ENCODE measurements at places on chromosomes 13 and 19.

- no peak for DNase-seq
Observed at GRCh38 chr13:110271313-110271712, 35.6 kb downstream of the COL4A1 start.

GRCh38 chr19:16861011-16861410 lies 27.8 kb upstream of the F2RL3 start:
- DNase-seq: no peak

- peak; percentile 59 for DNase-seq
Observed at GRCh38 chr19:6108721-6109633, 1.3 kb downstream of the RFX2 start.

DNA sequence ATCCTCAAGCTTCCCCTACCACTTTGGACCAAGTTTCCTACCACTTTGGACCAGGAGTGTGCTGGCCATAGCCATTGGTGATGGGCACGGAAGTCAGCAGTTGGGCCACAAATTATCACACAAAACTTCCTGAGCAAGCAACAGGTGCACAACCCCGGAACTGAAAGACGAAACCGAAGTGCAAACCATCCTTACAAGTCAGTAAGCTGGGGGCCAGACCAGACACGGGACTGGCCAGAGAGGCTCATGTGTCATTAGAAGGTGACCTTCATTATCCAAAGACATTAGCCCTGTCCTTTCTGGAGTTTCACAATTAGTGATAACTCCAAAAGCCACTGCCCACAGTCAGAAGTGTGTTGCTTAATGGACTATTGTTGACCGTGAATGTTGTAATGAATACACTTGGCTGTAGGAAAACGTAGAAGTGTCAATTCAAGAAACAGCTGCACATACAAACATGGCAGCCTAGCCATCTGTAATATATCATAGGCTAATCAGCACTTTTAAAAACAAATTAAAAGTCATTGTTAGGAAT lies 244.1 kb upstream of the IRS2 start:
- DNase-seq: no peak

GRCh38 chr13:75010941-75011340 lies 471.0 kb downstream of the TBC1D4 start:
- DNase-seq: no peak

DNA sequence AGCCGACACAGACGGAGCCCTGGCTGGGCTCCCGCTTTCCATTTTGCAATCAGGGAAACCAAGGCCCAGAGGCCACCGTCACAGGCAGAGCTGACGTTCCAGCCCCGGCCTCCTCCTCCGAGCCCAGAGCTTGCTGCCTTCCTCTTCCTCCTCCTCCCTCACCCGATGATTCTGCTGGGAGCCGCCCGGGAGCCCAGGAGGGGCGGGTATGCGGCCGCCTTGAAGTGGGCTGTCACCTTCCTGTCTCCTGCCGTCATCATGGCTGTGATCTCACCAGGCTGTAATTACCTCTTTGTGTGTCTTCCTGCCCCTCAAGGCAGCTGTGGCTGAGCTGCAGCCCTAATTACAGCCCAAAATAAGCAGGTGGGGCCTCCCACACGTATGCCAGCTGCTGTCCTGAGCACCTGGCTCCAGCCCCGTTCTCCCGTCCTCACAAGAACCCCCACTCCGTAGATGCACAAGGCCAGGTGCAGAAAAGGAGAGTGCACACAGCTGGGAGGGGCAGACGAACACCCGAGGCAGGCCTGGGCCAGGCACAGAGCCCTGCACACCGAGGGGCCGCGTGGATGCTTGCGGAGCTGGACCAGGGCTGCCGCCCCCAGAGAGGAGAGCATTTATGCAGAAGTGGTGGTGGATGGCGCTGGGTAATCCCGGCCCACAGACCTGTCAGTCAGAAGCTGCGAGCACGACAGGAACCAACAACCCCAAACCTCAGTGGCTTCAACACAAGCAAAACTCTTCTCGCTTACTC lies 4.0 kb downstream of the TPGS1 start:
- no peak for DNase-seq

GRCh38 chr19:6235031-6235951 lies 44.5 kb downstream of the MLLT1 start:
- no peak for DNase-seq

- DNase-seq: no peak
Observed at GRCh38 chr13:42380420-42381164, 108.6 kb downstream of the AKAP11 start.

DNA sequence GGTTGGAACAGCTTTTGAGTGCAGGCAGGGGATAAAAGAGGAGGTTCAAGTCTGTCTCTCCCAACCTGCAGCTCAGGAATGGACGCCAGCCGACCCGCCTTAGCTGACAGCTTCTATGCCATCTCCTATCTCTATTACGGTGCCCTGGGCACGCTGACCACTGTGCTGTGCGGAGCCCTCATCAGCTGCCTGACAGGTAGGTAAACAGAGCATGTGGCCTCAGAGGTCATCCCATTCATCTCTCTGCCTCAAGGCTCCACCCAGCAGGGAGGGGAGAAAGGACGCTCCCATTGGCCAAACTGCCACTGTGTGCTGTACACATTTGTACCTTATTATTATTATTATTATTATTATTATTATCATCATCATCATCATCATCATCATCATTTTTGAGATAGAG lies 16.5 kb downstream of the SLC5A5 start:
- DNase-seq: no peak

GRCh38 chr13:114152831-114153371 lies 20.5 kb upstream of the RASA3 start:
- DNase-seq: no peak

DNA sequence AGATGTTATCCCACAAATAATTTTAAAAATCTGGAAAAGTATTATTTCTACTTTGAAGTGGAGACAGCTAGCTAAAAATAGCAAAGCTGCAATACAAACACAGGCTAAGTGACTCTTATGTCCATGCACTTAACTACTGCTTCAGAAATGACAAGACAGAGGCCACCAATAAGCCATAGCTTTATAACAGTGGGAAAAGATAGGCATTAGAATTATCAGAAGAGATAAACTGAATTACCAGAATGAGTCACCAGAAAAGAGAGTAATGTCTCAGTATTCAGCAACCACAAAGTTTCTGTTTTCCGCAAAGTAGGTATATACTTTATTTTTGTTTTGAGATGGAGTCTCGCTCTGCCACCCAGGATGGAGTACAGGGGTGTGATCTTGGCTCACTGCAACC lies 17.1 kb downstream of the CLN5 start:
- DNase-seq: no peak

DNA sequence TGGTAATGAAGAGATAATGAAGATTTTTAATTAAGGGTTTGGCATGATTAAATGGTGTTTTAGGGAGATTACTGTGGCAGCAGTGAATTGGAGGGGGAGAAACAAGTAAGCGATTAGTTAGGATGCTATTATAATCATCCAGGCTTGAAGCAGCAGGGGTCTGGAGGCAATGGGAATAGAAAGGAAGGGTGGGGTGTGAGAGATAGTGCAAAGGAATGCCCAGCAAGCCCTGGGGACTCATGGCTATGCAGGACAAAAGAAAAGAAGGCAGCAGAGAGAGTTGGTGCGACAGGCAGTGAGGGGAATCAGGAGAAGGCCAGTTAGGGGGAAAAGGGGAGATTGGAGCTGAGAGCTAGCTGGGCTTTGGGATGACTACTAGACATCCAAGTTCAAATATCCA lies 34.5 kb downstream of the SOX21 start:
- no peak for DNase-seq

DNA sequence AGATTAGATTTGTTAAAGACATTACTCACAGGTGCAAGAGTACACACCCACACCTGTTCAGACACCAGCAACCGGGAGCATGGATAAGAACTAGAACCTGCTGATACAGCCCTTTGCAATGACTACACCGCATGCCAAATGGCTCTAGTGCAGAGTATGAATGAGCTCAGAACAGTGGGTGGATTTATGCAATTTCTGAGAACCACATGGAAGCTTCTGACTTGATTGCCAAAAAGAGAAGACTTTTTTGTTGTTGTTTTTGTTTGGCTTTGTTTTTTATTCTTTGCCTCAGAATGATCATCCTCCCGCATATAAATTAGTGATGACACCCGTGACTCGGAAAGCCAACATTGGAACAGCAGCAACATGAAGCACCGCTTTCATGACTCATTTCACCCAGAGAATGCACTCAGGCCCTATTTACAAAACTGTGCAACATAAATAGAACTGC lies 77.4 kb upstream of the LRCH1 start:
- peak; percentile 33 for DNase-seq

DNA sequence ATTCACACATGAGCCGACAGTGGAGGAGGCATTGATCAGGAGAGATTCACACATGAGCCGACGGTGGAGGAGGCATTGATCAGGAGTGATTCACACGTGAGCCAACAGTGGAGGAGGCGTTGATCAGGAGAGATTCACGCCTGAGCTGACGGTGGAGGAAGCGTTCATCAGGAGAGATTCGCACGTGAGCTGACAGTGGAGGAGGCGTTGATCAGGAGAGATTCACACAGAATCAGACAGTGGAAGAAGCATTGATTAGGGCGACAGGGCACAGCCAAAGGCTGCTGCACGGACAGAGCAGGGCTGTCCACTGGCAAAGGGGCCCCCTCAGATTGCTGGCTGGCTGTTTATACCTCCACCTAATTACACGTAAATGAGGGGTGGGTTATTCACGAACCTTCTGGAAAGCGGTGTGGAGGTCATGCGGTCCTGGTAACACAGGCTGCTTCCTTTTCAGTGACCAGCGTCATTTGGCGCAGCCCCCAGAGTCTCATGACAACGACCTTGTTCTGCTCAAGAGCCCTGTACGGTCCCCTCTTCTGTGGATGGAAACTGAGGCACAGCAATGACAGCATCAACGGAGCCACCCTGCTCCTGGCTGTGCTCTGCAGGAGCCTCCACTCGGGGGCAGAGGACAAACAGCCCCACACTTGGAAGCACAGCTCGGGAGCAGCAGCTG lies 50.6 kb upstream of the GAS6 start:
- no peak for DNase-seq

GRCh38 chr13:113937073-113937472 lies 36.8 kb downstream of the C13orf46 start:
- no peak for DNase-seq

GRCh38 chr13:59746291-59746962 lies 417.3 kb downstream of the DIAPH3 start:
- peak; percentile 66 for DNase-seq

- no peak for DNase-seq
Observed at GRCh38 chr19:31955061-31955460, 390.3 kb upstream of the ZNF507 start.

DNA sequence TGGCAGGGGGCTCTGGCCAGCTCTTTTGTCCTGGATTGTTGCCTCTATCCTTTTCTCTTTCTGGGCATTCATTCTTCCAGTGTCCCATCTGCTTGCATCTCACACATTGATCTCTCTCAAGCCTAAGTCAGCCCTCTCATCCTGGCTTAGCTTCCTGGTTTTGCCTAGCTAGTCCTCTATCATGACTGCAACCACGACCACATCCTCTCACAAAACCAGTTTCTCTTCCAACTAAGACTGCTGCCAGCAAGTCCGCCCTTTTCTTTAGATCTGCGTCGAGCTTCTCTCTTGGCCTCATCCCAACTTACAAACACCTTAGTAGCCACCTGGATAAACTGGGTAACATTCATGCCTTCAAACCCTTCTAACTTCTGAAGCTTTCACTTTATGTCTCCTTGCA lies 212.2 kb upstream of the HTR2A start:
- no peak for DNase-seq

DNA sequence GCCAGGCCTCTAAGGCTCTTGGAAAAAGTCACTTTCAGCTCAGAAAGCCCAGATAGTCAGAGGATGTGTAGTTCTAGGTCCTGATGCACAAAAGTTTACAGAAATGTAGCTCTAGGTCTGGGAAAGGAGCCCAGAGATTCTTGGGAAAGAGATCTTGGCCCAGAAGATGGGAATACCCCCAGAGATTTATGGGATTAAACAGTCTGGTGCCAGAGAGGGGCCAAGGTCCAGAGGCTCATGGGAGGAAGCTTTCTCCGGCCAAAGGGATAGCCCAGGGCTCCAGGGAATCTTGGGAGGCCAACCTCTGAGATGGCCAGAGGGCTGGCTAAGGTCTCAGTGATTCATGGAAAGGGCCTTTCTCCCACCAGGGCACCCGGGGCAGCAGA lies 15.2 kb downstream of the BCAT2 start:
- DNase-seq: no peak

GRCh38 chr13:21324803-21325202 lies 134.3 kb downstream of the ZDHHC20 start:
- no peak for DNase-seq

DNA sequence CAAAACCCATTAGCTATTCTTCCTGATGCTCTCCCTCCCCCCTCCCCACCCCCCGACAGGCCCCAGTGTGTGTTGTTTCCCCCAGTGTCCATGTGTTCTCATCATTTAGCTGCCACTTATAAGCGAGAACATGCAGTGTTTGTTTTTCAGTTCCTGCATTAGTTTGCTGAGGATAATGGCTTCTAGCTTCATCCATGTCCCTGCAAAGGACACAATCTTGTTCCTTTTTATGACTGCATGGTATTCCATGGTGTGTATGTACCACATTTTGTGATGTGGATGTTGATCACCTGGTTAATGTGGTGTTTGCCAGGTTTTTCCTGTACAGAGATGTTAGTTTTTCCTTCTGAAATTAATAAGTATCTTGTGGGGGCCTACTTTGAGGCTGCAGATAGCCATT lies 31.5 kb downstream of the TDRD12 start:
- no peak for DNase-seq
